ENCODE measurements at places on chromosomes 16 and 17. TPM values are rescaled to one million over a fixed set of nuclear protein-coding genes. Genes with fewer than 3 reads are reported as not detected.

GRCh38 chr16:70644763-70645597, 1.4 kb upstream of the IL34 start:
- H3K4me1 ChIP-seq, result no peaks in the 10 kb centered on the region
- H3K27me3 ChIP-seq, result no peaks in the 10 kb centered on the region
- no peak overlapping the region for H3K27ac ChIP-seq
- H3K36me3 ChIP-seq, result no peaks in the 10 kb centered on the region

- no peak overlapping the region for H3K27ac ChIP-seq
- no peaks in the 10 kb centered on the region for H3K36me3 ChIP-seq
- no peak overlapping the region for H3K4me3 ChIP-seq
- DNase-seq, result peak; percentile 34
These were observed 10.3 kb upstream of the MED13 start for GRCh38 chr17:62075308-62075815.

- no peak overlapping the region for H3K4me3 ChIP-seq
- H3K27ac ChIP-seq, result no peak overlapping the region
- peaks cover 1% of the 10 kb centered on the region for H3K36me3 ChIP-seq
- no peaks in the 10 kb centered on the region for H3K27me3 ChIP-seq
- peaks cover 9% of the 10 kb centered on the region for H3K4me1 ChIP-seq
These were observed 30.1 kb downstream of the VAC14 start for GRCh38 chr16:70770626-70771552.

GRCh38 chr17:42893359-42893758, 7.2 kb upstream of the G6PC1 start:
- peaks cover 16% of the 10 kb centered on the region for H3K27me3 ChIP-seq
- H3K36me3 ChIP-seq, result no peaks in the 10 kb centered on the region
- no peaks in the 10 kb centered on the region for H3K4me1 ChIP-seq
- DNase-seq, result no peak
- no peak overlapping the region for H3K4me3 ChIP-seq

- no peak for DNase-seq
- no peaks in the 10 kb centered on the region for H3K27me3 ChIP-seq
- H3K4me1 ChIP-seq, result no peaks in the 10 kb centered on the region
These were observed 221.3 kb downstream of the CDH11 start for GRCh38 chr16:64900517-64900916.

DNA sequence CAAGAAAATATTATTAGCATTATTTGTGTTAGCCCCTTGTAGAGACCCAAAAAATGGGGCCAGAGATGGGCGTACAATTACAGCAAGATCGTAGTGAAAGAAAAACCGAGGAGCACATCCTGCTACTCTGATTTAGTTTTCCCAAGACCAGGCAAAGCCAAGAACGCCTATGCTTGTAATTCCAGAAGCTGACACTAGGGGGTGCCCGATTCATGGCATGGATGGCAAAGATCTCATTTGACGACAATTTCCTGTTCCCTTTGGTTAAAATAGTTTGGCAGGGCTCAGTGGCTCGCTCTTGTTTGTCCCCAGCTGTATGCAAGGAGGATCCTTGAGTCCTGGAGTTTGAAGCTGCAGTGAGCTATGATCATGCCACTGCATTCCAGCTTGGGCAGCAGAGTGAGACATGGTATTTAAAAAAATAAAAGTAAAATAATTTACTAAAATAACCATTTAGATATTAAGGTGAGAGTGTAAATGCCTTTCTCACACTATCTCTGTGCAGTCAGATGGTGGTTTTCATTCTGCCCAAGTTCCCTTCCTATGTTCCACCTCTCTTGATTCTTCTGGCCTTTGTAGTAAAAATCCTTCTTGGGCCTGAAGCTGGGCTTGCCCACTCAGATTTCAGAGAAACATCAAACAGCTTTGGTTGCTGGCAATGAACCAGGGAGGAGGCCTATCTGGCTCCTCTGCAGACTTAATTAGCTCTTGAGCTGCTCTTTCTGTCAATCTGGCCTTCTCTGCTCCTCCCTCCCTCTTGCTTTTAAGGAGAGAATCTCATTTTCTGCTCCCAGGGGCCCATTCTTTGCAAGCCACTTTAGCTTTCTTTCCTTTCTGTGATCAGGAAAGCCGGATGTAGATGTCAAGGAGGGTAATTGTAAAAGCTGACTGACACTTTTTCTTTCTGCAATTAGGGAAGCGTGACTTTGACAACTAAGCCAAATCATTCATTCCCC, 31.2 kb downstream of the TMEM238L start:
- H3K36me3 ChIP-seq, result peaks cover 4% of the 10 kb centered on the region
- peak; percentile 42 for DNase-seq
- H3K27me3 ChIP-seq, result no peaks in the 10 kb centered on the region
- H3K4me1 ChIP-seq, result no peaks in the 10 kb centered on the region
- no peak overlapping the region for H3K4me3 ChIP-seq

GRCh38 chr17:65166787-65167186, 29.6 kb downstream of the RGS9 start:
- no peak overlapping the region for H3K27ac ChIP-seq
- H3K36me3 ChIP-seq, result no peaks in the 10 kb centered on the region
- no peak for DNase-seq
- no peaks in the 10 kb centered on the region for H3K27me3 ChIP-seq
- H3K4me3 ChIP-seq, result no peak overlapping the region

DNA sequence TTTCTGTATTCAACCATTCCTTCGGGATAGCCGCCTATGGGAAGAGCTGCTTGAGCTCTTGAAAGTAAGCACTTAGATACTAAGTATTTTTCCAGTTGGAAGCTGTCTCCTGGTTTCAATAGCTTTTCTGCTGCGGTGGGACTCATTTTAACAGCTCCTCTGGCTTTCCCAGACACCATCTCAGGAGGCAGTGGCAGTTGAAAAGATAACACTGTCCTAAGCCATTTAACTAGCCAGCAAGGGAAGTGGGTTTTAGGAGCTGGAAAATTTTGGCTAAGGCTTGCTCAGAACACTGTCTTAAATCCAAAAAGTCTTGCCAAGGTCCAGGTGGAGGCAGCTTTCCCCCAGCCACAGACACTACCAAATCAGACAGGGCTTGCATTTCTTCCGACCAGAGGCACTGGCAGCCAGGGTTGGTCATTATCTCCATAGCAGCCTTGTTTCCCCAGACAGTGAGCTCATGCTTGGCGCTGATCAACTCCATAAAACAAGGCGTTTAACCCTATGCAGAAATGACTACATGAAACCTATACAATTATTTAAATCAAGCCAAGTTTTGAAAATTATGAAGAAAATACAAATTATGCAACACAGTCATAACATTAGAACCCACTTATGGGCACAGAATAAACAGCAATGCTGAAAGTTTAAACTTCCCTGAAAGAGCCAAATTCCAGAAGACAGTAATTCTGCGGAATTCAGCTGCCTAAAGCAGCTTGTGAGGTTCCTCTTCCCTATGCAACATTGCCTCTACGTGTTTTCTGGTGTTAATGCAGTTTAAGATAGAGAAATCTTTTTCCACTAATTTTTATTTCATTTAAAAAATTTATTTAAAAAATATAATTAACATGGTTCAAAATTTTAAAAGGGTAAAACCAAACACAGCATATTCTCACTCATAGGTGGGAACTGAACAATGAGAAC, 25.0 kb downstream of the GABARAPL2 start:
- DNase-seq, result no peak
- no peaks in the 10 kb centered on the region for H3K27me3 ChIP-seq
- no peak overlapping the region for H3K4me3 ChIP-seq

DNA sequence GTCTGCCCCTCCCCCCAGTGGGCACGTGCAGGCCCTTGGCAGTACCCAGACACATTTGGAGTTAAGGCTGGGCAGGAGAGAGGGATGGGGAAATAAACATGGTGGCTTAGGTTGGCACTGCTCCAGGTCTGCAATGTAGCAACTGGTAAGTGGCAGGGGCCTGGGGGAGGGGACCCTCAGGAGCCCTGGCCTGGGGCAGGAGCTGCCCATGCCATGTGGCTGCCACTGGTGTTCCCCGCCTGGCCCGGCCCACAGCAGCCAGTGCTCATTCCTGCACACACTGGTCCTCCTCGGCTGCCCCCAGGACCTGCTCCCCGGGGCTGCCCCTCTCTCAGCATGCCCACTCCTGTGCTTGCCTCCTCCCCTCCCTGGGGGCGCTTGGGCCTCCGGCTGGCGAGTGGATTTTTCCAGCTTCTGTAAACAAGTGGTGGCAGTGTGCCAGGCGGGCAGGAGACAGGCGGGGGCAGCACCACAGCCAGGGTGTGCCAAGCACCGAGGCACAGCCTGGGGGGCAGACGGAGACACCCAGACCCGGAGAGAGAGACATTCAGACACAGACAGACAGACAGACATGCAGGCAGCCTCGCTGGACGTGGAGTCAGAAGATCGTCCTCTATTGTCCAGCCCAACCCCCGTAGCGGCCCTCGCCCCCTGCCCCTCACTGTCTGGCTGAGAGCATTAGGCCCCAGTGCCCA, 9.4 kb downstream of the THRA start:
- peaks cover 52% of the 10 kb centered on the region for H3K4me1 ChIP-seq
- H3K27ac ChIP-seq, result no peak overlapping the region
- H3K4me3 ChIP-seq, result no peak overlapping the region
- DNase-seq, result no peak

Gene HIRIP3
- 38.8 TPM for total RNA-seq

Gene UNC45B
- total RNA-seq, result 0.05 TPM

Gene CPHXL2
- not detected for total RNA-seq

- DNase-seq, result no peak
- H3K4me1 ChIP-seq, result peaks cover 5% of the 10 kb centered on the region
- no peaks in the 10 kb centered on the region for H3K36me3 ChIP-seq
- H3K27ac ChIP-seq, result no peak overlapping the region
- H3K27me3 ChIP-seq, result peaks cover 81% of the 10 kb centered on the region
These were observed 2.4 kb downstream of the CCL2 start for GRCh38 chr17:34257299-34257985.

DNA sequence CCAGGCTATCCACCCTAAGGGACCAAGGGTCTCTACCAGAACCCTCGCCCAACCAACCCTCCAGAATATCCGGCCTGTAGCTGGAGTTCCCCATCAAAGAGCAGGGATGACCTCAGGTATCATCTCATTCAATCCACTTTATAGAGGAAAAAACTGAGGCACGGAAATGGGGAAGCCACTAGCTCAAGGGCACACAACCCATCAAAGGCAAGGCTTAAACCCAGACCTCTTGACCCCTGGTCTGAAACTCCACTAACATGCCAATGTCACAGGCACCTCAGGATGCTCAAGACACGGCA, 1.6 kb downstream of the TBC1D10B start:
- H3K36me3 ChIP-seq, result peaks cover 1% of the 10 kb centered on the region
- H3K4me3 ChIP-seq, result peak overlapping the region; percentile 98
- H3K27me3 ChIP-seq, result no peaks in the 10 kb centered on the region
- no peak for DNase-seq
- H3K27ac ChIP-seq, result peak overlapping the region; percentile 94
- H3K4me1 ChIP-seq, result peaks cover 45% of the 10 kb centered on the region

Gene MAP1LC3B
- total RNA-seq, result 146 TPM

DNA sequence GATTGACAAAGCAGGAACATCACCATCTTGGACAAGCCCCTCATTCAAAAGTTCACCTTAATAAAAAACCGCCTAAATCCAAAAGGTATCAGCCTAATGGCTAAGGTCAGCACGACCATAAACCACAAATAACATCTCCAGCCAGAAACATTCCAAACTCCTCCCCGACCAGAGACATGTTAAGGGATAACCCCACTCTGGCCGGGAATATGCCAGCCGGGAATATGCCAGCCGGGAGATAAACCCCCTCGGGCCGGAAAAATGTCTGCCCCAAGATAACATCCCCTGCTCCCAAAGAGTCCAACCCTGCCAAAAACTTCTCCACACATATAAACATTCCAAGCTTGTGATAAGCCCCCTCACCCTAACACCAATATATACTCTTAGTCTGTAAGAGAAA, 1.4 kb downstream of the DHX33 start:
- no peaks in the 10 kb centered on the region for H3K27me3 ChIP-seq
- no peak for DNase-seq
- peak overlapping the region; percentile 60 for H3K27ac ChIP-seq
- peaks cover 47% of the 10 kb centered on the region for H3K4me1 ChIP-seq

DNA sequence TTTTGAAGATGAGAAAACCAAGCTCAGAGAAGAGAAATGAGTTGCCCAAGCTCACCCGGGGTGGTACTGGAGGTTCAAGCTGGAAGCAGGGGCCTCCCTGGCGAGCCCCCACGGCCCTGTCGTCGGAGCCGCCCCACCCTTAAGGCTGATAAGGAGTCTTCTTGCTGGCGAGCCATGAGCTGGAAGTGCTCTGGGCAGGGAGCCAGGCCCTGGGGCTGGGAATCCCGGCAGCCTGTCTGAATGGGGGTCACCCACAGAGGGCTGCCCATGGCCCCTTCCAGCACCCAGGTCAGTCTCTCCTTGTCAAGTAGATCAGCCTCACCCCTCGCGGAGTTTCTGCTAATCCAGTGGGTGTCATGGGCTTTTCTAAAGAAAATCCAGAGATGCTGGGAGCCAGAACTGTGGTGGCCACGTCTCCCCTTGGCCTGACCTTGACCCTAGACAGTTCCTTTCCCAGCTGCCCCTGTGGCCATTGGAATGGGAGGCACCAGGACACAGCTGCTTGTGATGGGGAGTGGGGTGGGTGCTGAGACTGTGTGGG, 1.2 kb upstream of the P2RX1 start:
- no peaks in the 10 kb centered on the region for H3K27me3 ChIP-seq
- H3K4me1 ChIP-seq, result peaks cover 30% of the 10 kb centered on the region
- H3K27ac ChIP-seq, result no peak overlapping the region
- DNase-seq, result no peak
- H3K36me3 ChIP-seq, result no peaks in the 10 kb centered on the region
- no peak overlapping the region for H3K4me3 ChIP-seq

Gene NDRG4
- total RNA-seq, result 5.2 TPM

DNA sequence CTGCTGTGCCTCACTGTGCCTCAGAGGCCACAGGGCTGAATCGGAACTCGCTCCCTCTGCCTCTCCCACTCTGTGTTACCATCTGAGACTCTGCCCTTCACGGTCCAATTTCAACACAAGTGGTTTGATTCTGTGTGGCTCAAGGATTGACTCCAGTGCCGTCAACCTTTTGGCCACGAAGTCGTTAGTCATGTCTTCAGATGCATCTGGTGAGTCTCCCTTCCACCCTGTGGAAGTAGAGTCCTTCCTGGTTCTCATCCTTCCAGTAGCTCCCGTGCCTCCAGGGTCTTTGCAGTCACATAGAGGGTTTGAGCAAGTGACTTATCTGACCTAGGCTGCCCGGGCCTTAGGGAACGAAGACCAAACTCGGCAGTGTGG, 51.2 kb downstream of the PGS1 start:
- peak overlapping the region; percentile 48 for H3K27ac ChIP-seq
- no peak for DNase-seq
- no peak overlapping the region for H3K4me3 ChIP-seq
- no peaks in the 10 kb centered on the region for H3K4me1 ChIP-seq

Gene PAFAH1B1
- 218 TPM for total RNA-seq

- no peaks in the 10 kb centered on the region for H3K36me3 ChIP-seq
- DNase-seq, result no peak
- H3K27ac ChIP-seq, result no peak overlapping the region
- H3K27me3 ChIP-seq, result no peaks in the 10 kb centered on the region
- peaks cover 12% of the 10 kb centered on the region for H3K4me1 ChIP-seq
- no peak overlapping the region for H3K4me3 ChIP-seq
These were observed 84.0 kb upstream of the DNAH17 start for GRCh38 chr17:78661093-78661770.

Gene PAGR1
- total RNA-seq, result 14.8 TPM

Gene TEX14
- total RNA-seq, result 0.46 TPM
